ENCODE measurements at places on chromosomes 13 and 19.
A peak's percentile ranks its signal among the peaks of the same experiment; 100 is the strongest.

DNA sequence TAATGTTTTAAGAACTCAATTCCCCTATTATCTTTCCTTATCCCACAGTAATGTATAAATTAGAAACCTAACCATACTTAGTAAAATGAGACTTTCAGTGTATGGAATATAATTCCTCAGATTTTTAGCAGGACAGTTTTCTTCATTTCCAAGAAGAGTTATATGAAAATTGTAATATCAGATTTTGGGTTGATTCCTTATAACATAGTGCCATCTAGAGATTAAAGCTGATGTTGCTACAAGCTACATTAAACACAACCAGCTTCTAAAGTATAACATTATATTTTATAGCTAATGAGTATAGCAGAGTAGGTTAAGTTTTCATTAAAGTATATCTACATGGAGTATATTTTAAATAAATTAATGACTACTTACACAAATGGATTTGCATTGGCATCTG lies 99.7 kb upstream of the MIR17HG start:
- DNase-seq, result peak; percentile 3

DNA sequence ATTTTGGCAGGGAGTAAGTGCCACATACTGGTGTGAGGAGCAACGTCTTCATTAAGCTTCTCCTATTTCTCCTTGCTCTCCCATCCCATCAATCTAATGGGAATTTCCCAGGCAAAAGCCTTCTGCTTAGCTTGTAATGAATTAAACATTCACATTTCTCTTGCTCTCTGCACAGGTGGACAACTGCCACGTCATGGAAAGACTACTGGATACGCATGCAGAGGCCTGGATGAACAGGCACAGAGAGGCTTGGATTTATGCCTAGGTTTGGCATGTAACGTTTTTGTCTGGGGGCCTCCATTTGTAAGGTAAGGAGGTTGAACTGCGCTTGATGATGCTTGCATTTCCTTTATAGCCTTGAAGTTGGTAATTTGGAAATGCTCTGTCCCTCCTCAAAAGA lies 374.8 kb downstream of the KLF12 start:
- no peak for DNase-seq

GRCh38 chr19:11373166-11373884 lies 1.1 kb upstream of the SWSAP1 start:
- DNase-seq, result no peak

DNA sequence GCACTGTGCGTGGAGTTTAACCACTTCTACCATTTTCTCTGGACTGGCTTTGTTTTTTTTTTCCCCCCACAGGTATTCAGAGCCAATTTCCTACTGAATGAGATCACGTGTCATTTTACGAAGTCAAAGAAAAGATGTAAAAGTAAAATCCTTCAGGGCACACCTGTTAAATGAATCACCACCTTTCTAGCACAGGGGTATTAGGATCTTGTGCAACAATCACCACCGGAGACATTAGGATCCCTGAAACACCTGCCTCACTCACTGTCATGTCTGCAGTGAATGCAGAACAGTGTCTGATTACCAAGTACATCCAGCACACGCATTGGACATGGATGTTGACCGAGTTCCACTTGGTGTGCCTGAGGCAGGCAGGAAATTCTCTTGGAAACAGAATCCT lies 17.2 kb downstream of the BRD4 start:
- DNase-seq, result no peak
